ENCODE measurements at places on chromosomes 1 and 21. TPM values are rescaled to one million over a fixed set of nuclear protein-coding genes. Genes with fewer than 3 reads are reported as not detected.

UBASH3A gene
- total RNA-seq: not detected

SLC6A17 gene
- under 0.01 TPM for total RNA-seq

LENEP gene
- total RNA-seq: not detected

FCGR3A gene
- not detected for total RNA-seq

MAGOH gene
- 23.3 TPM for total RNA-seq

KRTAP19-3 gene
- total RNA-seq: not detected

OR2T29 gene
- total RNA-seq: not detected

CHODL gene
- total RNA-seq: under 0.01 TPM

CACNA1S gene
- not detected for total RNA-seq

CD1C gene
- not detected for total RNA-seq

FUCA1 gene
- 1.2 TPM for total RNA-seq

TSSK3 gene
- total RNA-seq: 1.1 TPM

GJA9 gene
- not detected for total RNA-seq

ACTL8 gene
- 0.37 TPM for total RNA-seq

ZNF687 gene
- 17.2 TPM for total RNA-seq

DSCAM gene
- not detected for total RNA-seq

GBP4 gene
- 0.37 TPM for total RNA-seq

HSD11B1 gene
- 16.5 TPM for total RNA-seq
